NCI-H1436 treated with DMSO at 0.1 percent for 48 hours (cell line): ENCODE measurements at places on chromosomes 16 and 17.

GRCh38 chr16:24015923-24016322, 180.1 kb downstream of the PRKCB start:
- peak; percentile 9 for DNase-seq

DNA sequence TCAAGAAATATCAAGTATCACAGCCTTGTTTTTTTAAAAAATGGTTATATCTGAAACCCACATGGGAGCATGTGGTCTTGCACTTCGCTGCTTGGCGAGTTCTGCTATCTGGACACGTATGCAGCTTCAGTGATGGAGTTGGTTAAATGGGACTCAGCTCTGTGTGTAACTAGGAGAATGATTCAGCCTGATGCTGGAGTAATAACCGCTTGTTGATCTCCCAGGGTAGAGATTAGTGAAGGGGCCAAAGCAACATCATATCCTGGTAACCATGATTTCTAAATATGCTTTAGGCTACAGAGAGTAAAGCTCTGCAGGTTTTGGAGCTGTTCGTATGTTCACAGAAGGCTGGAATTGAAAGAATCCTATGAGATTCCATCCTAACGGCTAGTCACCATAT, 63.2 kb downstream of the IQCK start:
- DNase-seq = no peak

DNA sequence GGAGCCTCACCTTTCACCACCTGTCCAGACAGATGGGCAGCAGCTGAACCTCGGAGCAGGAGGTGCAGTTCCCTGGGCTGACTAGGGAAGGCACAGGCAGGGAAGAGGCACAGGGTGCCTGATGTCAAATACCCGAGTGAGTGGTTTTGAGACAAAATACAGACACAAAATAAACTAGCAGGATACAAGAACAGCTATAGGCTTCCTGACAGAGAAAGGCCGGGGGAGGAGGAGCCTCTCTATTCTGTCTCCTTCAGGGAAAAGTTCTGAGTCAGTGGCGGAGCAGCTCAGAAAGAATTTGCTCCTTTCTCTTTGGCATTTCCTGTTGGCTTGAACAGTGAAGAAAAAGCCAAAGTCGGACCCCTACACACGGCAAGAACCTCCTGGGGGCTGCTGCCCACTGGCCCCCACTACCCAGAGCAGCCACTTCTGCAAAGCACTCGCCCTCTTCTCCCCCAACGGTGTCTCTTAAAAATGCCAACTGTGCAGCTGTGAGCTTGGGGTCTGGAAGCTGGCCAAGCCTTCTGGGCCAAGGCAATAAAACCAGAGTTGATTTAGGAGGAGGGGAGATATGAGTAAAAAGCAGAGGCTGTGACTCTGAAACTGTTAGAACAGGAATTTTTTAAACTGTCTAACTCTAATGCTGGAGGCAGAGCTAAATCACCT, 14.4 kb upstream of the FAAP100 start:
- no peak for DNase-seq

- no peak for DNase-seq
Observed at GRCh38 chr17:79088247-79088996, 13.8 kb downstream of the ENGASE start.

- DNase-seq = no peak
Observed at GRCh38 chr17:28497931-28498330, 8.2 kb upstream of the FOXN1 start.

DNA sequence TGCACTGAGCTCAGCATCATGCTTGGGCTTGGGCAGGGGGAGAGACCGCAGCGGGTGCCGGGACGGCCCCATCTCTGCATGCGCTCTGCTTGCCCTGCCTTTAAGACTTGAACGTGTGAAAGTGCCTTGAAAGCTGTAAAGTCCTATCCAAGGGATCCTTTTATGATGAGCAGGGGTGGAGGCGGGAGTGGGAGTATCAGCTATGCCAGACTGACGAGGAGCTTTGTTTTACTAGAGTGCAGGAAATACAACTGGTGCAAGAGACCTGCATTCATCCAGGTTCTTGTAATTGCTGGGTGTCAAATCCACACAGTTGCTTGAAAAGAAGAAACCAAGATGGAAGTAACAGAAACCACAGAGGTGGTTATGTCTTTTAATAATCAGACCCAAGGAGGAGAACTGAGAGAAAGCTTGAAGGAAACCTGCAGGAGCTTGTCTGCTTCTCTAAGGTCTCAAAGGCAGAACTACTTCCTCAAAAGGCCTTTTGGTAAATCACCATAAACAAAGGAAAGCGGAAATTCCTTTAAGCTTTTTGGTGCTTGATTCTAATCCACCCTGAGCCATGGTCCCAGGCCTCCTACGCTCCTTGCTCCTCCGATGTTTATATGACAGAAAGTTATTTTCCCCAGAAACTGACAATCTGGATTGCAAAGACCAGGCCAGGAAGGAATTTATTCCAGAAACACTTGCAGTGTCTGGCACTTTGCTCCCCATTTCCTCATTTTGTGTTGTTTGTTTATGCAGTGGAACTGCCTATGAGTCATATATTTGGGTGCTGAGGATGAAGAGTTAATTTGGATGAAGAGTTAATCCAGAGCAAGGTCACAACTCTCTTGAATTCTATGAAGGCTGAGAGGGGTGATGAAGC, 51.3 kb upstream of the FBXO47 start:
- DNase-seq = no peak

GRCh38 chr17:69067274-69068047, 6.7 kb upstream of the ABCA9 start:
- DNase-seq = no peak

GRCh38 chr16:85310868-85311585, 198.8 kb upstream of the CIBAR2 start:
- no peak for DNase-seq

GRCh38 chr17:61249649-61250299, 149.9 kb upstream of the TBX2 start:
- no peak for DNase-seq

- DNase-seq = no peak
Observed at GRCh38 chr16:50476486-50477255, 71.5 kb upstream of the NKD1 start.

GRCh38 chr16:62652441-62653120, 616.3 kb upstream of the CDH8 start:
- DNase-seq = no peak

GRCh38 chr17:12734926-12735325, 54.4 kb upstream of the ARHGAP44 start:
- no peak for DNase-seq

- DNase-seq = no peak
Observed at GRCh38 chr16:58045096-58045495, 19.5 kb downstream of the MMP15 start.

GRCh38 chr16:21987498-21987897, 13.4 kb downstream of the PDZD9 start:
- no peak for DNase-seq

DNA sequence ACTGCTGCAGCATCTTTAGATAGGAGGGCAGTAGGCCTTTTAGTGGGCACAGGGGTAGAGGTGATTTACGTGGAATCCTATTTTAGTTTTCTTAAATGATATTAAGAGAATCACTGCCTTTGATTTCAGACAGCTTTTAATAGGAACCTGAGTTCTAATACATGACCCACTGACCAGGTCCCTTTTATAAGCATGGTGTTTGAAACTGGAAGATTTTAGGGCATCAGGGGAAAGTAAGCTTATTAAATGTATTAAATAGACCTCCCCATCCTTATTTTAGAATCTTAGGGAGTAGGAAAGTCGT, 2.0 kb downstream of the MSL1 start:
- DNase-seq = no peak

- no peak for DNase-seq
Observed at GRCh38 chr17:45925311-45925710, 31.0 kb downstream of the MAPT start.

DNA sequence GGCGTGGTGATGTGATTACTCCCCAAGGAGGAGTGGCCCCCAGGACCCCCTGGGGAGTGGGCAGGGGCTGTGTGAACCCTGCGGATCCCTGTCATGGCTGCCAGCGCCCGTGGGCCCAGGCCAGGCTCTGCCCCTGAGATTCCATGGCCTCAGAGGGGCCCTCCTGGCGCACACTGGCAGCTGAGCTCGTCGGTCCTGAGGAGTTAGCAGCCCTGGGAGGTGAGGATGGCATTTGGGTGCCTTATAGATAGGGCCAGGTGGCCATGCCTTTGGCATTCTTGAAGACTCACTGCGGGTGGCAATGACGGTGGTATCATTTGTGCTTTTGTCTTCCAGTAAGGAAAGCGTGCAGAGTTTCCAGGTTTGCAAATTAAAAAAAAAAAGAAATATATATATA, 146.8 kb upstream of the GSE1 start:
- no peak for DNase-seq

DNA sequence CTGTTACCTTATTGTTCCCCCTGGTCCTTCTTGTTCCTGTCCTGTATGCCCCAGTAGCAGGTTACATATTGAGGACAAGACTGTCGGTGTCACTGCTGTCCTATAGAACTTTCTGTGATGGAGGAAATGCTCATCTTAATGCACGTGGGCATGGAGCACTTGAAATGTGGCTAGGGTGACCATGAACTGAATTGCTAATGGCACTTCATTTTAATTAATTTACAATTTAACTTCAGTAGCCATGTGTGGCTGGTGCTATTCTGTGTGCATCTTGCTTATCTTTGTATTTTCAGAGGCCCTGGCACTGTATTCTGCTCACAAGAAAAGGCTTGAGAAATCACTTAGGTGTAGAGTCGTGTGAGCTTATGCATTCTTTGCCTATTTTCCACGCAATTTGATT, 125.2 kb downstream of the MSI2 start:
- no peak for DNase-seq

DNA sequence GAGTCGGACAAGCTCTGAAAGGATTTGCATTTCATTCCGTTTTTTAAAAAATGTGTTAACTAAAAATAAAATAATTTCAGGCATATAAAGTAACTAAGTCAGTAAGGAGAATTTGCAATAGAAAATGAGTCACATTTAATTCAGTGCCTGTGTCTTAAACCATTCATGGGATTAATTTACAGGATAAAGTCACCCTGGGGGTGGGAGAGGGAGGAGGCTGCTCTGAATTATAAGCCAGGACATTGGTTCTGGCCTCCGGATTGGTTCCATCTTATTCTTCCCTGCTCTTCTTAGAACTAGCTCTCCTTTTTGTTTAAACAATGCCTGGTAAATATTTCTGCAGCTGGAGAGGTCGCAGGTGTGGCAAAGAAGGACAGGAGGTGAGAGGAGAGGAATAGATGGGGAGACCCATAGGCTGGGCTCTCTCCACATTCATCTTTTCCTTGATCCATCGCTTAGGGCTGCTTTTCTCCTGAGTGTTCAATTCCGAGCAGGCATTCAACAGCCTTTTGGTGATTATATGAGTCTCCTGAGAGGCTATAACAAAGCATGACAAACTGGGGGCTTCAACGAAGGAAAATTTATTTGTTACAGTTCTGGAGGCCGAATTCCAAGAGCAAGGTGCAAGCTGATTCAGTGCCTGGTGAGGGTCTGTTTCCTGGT, 319.2 kb downstream of the PHKB start:
- DNase-seq = no peak

DNA sequence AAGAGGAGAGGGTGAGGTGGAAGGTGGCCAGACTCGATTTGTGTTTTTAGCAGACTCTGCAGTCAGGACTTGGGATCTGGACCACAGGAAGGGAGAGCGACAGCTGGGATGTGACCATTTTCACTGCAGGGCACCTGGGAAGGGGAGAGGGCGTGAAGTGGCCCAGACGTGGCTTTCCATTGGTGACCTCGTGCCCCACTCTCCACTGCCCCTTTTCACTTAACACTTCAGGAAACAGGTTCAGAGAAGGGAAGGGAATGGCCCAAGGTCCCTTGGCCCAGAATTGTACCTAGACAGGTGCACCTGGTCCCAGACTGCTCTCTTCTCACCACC, 22.9 kb upstream of the MPRIP start:
- no peak for DNase-seq

DNA sequence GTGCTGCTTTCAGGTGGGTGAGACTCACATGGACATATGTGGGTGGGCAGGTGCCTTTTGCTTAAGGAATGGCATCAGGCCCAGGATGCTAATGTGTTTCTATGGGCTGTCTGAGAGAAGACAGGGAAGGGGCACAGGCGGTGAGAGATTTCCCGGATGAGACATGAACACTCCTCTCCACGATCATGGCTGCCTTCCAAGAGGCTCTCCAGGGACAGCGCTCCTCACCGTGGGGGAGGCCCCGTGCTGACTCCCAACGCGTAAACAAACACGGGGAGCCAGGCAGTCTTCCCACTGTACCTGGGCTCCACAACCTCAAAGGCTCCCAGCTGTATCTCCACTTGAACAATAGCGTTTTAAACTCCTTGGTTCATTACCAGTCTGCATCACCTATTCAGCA, 42.8 kb downstream of the CDK5R1 start:
- DNase-seq = peak; percentile 32

- no peak for DNase-seq
Observed at GRCh38 chr17:74860872-74861661, 1.4 kb upstream of the GRIN2C start.

GRCh38 chr17:2030779-2031163, 818 bp downstream of the DPH1 start:
- no peak for DNase-seq

DNA sequence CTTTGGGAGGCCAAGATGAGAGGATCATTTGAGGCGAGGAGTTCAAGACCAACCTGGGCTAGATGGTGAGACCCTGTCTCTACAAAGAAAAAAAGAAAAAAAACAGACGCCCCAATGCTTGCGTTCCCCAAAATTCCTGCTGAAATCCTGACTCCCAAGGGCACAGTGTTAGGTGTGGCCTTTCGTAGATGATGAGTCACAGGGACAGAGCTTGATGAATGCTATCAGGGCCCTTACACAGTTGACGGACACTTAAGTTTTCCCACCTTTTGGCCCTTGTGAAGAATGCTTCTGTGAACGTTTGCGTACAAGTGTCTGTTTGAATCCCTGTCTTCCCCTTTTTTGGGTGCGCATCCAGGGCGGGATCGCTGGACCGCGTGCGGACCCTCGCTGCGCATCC, 16.5 kb upstream of the ZNF750 start:
- DNase-seq = no peak
